KBM-7 (cell line): ENCODE measurements at places on chromosomes 13 and 19.
A peak's percentile ranks its signal among the peaks of the same experiment; 100 is the strongest.

DNA sequence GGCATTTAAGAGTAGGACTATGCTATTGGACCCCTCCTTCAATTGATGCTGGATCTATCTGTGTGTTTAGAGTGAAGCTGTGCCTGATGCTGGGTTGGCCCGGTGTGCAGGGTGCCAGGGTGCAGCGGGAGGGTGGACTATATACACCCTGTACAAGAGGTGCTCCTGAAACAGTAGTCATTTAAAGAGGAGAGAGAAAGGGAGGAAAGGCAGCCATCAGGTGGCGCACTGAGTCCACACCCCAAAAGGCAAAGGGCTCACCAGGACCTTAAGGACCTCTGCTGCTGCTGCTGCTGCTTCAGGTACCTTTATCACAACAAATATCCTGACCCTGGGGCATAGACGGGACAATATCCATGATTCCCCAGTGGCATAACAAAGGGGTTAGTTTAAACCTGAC is 39.4 kb downstream of the ZNF136 start:
- peak; percentile 29 for DNase-seq

DNA sequence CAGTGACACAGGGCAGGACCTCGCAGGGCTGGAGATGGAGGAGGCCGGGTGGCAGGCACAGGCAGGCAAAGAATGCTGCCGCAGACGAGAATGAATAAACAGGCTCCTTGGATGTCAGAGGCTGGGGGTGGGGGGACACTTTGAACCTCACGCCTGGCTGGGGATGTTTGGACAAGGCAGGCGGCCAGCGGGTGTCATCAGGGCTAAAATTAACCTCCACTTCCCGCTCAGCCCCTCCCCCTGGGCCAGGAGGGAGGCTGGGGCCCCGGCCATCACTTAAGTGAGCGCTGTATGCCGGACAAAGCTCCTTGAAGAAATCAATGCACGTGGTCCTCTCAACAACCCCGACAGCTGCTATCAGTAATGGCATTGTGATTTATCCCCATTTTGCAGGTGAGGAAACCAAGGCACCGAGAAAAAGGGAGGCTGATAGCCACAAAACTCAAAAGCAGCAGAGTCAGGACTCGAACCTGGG is 10.3 kb upstream of the FUT5 start:
- no peak for DNase-seq

DNA sequence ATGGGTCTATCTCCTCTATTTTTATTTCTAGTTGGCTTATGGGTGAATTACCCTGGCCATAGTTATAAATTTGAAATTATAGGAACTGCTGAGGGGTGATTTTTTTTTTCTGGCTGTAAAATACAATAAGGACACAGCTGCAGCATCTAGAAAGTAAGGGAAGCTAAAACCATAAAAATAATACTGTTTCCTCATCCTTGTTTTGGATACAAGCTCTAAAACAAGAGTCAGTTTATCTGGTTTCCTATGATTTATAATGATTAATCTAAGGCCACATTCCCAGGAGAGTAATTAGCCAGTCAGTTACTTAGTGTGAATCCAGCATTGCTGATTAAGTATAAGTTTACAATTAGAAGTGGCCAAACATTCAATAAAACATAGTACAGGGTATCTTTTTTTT is 219.1 kb upstream of the NBEA start:
- no peak for DNase-seq

GRCh38 chr13:28318496-28318895 is 176.4 kb downstream of the FLT1 start:
- no peak for DNase-seq
